ENCODE measurements at places on chromosomes 12 and 14.

DNA sequence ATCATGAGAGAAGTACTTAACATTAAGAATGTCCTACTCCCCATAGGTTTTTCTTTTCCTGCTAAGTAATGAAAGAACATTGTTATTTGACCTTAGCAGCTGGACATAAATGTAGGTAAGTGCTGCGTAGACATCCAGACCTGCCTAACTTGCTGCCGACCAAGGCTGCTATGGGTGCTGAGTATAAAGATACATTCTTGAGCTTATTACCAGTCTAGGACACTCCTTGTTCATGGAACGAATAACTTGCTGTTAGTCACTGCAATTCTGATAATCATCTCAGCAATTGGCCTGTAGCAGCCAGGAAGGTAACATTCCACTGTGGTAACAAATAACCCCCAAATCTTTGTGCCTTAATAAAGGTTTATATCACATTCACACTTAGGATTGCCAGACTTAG is 478.1 kb downstream of the VRK1 start:
- no peak for DNase-seq

- DNase-seq = no peak
Measured at GRCh38 chr14:73713206-73713802, 880 bp downstream of the PNMA1 start.

GRCh38 chr12:5134861-5135525 is 91.3 kb downstream of the KCNA5 start:
- no peak for DNase-seq

- DNase-seq = no peak
Measured at GRCh38 chr14:87149583-87150354, 843.2 kb downstream of the GALC start.

DNA sequence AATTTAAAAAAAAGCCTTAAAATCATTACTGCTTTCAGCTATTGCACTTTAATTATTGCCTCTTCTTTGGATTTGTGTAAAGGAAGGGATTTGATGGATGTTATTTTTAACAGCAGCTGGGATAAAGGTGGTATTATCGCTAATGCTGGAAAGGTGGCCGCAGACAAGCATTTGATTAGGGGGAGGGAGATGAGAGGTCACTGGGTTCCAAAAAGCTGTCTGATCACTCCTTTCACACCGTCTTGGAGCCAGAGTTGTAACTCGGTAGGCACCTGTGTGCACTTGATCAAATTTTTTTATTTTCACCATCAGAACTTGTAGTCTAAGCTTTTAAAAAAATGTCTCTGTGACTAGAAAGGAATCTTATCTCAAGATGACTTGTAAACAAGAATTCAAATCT is 99.8 kb downstream of the AKAP6 start:
- DNase-seq = no peak

DNA sequence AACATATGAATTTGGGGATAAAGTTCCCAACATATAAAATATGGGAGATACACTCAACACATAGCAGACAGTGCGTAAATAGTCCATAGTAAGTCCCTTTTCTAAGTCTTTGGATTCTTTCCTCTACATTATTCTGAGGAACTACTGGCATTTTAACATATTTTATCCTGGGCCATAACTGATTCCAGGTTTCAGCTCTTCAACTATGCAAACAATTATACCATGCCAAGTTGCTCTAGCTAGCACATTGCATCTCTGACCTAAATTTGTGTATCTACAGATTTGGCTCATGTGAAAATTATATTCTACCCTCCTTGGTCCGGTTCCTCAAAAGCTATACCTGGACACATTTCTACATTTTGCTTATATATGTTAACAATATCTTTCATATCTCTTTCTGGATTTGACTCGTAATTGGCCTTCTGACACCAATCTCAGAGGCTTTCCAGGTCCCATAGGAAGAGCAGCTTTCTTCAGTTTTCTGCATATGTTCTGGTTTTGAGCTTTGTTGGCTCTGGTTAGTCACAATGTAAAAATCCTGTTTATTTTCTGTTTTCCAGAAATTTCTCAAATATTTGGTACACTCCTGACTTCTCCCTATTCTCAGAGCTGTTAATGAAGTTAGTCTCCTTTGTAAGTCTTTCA is 305.4 kb downstream of the BMP4 start:
- DNase-seq = no peak

DNA sequence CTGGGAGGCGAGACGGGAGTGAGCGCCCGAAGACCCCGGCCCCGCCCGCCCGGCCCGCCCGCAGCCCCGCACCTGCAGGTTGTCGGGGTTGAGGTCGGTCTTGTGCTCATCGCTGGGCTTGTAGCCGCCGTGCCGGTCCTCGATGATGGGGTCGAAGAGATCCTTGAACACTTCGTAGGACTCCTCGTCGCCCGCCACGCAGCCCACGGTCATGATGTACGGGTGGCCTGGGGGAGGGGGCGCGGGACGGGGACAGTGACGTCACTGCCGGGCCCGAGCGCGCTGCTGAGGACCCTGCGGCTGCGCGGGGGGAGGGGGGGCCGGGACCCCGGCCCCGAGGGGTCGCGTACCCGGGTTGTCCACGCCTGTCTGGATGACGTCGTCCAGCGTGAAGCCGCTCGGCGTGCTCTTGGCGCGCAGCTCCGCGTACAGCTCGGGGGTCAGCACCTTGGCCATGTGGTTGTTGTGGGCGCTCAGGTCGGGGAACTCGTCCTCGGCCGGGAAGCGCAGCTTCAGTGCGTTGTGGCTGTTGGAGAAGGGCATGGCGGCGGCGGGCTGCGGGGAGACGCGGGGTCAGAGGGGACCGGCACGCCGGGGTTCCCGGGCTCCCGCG is 573 bp downstream of the CKB start:
- DNase-seq = no peak

DNA sequence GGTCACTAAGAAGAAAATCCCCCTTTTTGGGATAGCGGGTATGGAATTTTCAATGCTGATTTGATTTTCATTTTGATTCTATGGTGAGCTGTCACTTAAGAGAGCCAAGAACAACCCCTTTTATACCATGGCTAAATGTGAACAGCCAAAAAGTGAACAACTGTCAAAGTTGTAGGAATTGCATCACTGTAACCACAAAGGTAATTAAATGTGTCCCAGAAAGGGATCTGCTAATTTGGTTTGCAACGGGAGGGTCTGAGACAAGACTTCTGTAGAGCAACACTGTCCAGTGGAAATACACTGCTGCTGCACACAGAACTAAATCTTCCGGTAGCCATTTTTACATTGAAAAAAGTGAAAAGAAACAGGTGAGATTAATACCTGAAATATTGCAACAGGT is 14.6 kb downstream of the CHST11 start:
- DNase-seq = no peak

- no peak for DNase-seq
Measured at GRCh38 chr14:93737634-93738033, 50.7 kb downstream of the PRIMA1 start.

DNA sequence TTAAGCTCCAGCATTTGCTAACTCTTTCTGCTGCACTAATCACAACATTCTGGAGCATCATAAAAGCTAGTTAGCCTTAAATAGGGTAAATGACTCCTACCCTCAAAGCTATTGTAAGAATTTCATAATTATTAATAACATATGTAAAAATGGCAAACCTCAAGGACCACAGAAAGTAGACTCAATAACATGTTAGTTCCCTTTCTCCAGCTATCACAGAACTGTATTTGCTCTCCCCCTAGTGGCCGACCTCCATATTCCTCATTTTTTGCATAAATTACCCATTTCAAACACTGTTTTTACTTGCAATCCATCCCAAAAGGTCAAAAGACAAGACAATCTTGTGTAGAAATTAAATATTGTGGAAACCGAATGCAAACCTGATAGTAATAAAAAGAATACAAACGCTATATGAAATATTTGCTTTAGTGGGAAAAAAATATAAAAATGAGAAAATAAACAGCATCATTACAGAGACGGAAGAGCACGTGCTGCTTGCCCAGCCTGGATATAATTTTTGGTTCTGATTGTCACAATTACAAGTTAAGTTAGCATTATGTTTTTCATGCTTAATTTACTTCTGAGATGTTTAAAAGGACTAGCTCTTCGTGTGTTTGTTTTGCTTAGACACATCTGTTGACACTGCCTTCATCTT is 97.9 kb downstream of the RERGL start:
- DNase-seq = peak; percentile 34

- no peak for DNase-seq
Measured at GRCh38 chr12:76268267-76268666, 79.9 kb downstream of the BBS10 start.

- peak; percentile 98 for DNase-seq
Measured at GRCh38 chr12:64621257-64621942, 11.1 kb downstream of the RASSF3 start.

DNA sequence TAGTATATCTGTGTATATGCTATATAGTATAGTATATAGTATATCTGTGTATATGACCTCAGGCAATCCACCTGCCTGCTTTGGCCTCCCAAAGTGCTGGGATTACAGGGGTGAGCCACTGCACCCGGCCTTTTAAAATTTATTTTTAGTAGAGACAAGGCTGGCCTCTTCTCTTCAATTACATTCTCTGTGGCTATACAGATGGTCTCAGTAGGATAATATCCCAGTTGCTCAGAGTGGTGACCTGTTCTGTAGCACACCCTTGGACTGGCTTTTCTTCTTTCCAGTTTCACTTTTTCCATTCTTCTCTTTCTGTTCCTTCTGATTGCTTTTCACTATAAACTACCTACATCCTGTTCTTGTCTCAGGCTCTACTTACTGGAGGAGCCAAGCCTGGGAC is 3.1 kb upstream of the NFATC4 start:
- no peak for DNase-seq

DNA sequence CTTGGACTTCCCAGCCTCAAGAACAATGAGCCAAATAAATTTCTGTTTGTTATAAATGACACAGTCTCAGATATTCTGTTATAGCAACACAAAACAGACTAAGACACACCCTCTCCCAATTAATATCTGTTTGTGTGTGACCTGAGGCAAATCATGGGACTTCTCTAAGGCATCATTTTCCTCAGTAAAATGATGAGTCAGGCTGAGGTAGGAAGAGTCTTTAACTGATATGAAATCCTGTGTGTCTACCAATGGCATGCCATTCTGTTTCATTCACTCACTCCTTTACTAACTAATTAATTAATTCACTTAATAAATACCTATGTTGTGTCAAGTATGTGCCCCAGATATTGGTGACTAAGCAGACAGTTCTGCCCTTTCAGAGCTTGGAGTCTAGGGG is 258.4 kb upstream of the CRY1 start:
- DNase-seq = no peak

- peak; percentile 55 for DNase-seq
Measured at GRCh38 chr12:16165506-16165905, 112.0 kb downstream of the SLC15A5 start.

Measured in amniotic epithelial cell (primary cell).